ENCODE measurements at places on chromosomes 11 and 22.
A peak's percentile ranks its signal among the peaks of the same experiment; 100 is the strongest.

GRCh38 chr11:46250745-46251052 lies 26.8 kb upstream of the CREB3L1 start:
- H3K27me3 ChIP-seq: no peaks in the 10 kb centered on the region
- no peaks in the 10 kb centered on the region for H3K36me3 ChIP-seq
- H3K27ac ChIP-seq: no peak overlapping the region
- no peaks in the 10 kb centered on the region for H3K4me1 ChIP-seq

DNA sequence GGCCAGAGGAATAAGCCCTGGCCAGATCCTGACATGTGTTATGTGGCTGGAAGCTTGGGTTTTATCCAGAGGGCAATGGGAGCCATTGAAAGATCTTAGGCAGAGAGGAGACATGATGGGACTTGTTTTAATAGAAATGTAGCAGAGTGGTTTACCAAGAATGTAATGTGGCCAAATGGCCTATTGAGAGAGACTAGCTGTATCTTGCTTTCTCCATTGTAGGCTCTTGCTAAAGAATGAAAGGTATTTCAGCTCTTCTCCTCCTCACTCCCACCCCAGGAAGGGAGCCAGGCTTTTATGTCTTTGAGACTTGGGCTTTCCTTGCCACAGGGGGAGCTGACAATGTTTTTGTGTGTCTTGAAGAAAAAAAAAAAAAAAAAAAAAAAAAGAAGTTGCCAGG lies 82.3 kb downstream of the TRIM29 start:
- no peaks in the 10 kb centered on the region for H3K36me3 ChIP-seq
- H3K27me3 ChIP-seq: peaks cover 2% of the 10 kb centered on the region
- no peak for DNase-seq

- H3K27me3 ChIP-seq: no peaks in the 10 kb centered on the region
- H3K4me1 ChIP-seq: no peaks in the 10 kb centered on the region
- DNase-seq: no peak
- H3K36me3 ChIP-seq: no peaks in the 10 kb centered on the region
These were observed 6.7 kb upstream of the OR5I1 start for GRCh38 chr11:55942785-55943392.

DNA sequence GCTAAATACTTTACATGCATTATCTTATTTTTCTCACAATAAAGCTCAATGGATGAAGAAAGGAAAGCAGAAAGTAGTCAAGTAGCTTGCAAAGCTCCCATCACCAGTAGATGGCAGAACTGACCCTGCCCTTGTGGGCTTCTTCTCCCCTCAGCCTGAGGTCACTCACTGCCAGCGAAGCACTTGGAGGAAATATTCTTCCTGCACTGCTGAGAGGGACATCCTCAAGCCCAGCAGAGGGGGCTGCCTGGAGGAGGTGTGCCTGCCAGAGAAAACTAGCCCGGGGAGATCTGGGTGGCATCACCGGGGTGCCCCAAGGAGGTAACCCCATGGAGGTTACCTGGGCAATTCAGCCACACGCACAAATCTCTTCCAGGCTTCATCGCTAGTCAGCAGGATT lies 6.6 kb downstream of the APOL4 start:
- DNase-seq: peak; percentile 22
- H3K36me3 ChIP-seq: no peaks in the 10 kb centered on the region
- H3K4me1 ChIP-seq: no peaks in the 10 kb centered on the region
- no peak overlapping the region for H3K27ac ChIP-seq

DNA sequence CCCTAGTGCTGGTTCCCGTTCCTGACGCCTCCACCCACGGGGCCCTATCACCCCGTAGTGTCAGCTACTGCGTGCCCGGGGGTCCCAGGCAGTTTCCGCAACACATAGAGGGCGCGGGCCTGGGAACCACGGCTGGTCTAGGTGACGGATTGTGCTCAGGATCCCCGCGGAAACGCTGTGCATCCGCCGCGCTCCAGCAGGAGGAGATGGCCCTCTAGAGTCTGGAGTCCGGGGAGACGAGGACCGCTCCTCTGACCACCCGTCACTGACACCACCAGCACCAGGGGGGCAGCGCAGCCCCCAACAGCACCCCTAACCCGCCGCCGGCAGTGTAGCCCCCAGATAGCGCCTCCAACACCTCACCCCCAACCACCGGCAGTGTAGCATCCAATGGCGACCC lies 4.4 kb upstream of the RFPL3 start:
- no peak overlapping the region for H3K4me3 ChIP-seq
- H3K27ac ChIP-seq: no peak overlapping the region
- no peaks in the 10 kb centered on the region for H3K36me3 ChIP-seq
- no peak for DNase-seq

DNA sequence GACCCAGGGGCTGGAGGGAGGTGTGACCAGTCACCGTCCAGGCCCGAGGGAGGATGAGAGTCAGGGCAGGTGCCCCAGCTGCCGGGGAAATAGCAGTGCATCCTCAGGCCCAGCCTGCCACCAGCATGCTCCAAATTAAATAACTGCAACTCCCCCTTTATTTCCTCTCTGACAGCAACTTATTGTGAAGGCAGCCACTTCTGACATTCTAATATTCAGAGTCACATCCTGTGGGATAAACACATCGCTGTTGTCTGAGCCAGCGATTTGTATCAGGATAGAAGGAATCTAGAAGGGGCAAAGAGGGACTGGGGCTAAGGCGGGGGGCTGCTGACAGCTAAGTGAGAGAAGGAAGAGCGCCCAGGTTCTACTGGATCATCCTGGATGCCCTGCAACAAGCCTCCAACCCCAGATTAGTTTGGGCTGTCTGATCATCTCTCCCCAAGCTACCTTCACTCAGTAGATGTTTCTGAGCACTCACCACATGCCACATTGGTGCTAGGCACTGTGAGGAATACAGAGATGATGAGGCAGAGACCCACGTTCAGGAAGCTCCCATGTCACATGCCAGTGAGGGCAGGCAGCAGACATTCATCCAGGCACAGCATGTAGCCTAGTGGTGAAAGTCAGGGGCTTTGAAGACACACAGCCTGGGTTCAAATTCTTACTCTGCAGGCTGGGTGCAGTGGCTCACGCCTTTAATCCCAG lies 214.1 kb downstream of the BUD13 start:
- H3K36me3 ChIP-seq: no peaks in the 10 kb centered on the region
- no peak for DNase-seq
- peaks cover 1% of the 10 kb centered on the region for H3K27me3 ChIP-seq
- no peak overlapping the region for H3K4me3 ChIP-seq
- H3K27ac ChIP-seq: no peak overlapping the region

GRCh38 chr11:122319691-122320620 lies 203.9 kb upstream of the BLID start:
- no peaks in the 10 kb centered on the region for H3K36me3 ChIP-seq
- no peak for DNase-seq
- no peak overlapping the region for H3K27ac ChIP-seq
- no peaks in the 10 kb centered on the region for H3K4me1 ChIP-seq
- no peak overlapping the region for H3K4me3 ChIP-seq

- H3K36me3 ChIP-seq: no peaks in the 10 kb centered on the region
- H3K27me3 ChIP-seq: no peaks in the 10 kb centered on the region
- no peak for DNase-seq
- H3K27ac ChIP-seq: no peak overlapping the region
- H3K4me3 ChIP-seq: no peak overlapping the region
These were observed 36.7 kb downstream of the TPST2 start for GRCh38 chr22:26553056-26553752.

- no peak overlapping the region for H3K27ac ChIP-seq
- DNase-seq: no peak
- no peaks in the 10 kb centered on the region for H3K4me1 ChIP-seq
- no peaks in the 10 kb centered on the region for H3K27me3 ChIP-seq
- no peaks in the 10 kb centered on the region for H3K36me3 ChIP-seq
These were observed 54.6 kb downstream of the OTOG start for GRCh38 chr11:17601676-17602075.

DNA sequence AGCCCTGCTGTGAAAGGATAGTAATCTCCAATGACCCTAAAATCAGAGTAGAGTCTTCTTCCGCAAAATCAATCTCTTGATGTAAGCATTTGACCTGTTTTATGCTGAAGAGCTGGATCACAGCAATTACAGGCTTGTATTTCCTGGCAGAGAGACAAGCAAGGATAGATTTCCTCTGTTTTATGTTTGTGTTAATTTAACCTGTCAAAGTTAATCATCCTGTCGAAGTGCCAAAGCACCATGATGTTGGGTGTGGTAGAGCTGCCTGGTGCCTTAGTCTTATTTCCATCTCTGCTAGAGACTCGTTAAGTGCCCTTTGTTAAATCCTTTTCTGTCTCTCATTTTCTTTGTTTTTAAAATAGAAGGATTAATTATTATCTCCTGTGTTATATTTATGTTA lies 248.1 kb downstream of the CNTN5 start:
- H3K4me1 ChIP-seq: no peaks in the 10 kb centered on the region
- DNase-seq: no peak
- no peak overlapping the region for H3K27ac ChIP-seq
- no peaks in the 10 kb centered on the region for H3K27me3 ChIP-seq
- H3K36me3 ChIP-seq: no peaks in the 10 kb centered on the region

- no peak overlapping the region for H3K27ac ChIP-seq
- H3K4me3 ChIP-seq: no peak overlapping the region
- H3K36me3 ChIP-seq: no peaks in the 10 kb centered on the region
- no peaks in the 10 kb centered on the region for H3K27me3 ChIP-seq
- no peaks in the 10 kb centered on the region for H3K4me1 ChIP-seq
These were observed 666.6 kb downstream of the CNTN5 start for GRCh38 chr11:99687320-99687719.

Measured in CD4-positive, CD25-positive, alpha-beta regulatory T cell (primary cell).